GM18507 (cell line): ENCODE measurements at places on chromosomes 12 and 14.

DNA sequence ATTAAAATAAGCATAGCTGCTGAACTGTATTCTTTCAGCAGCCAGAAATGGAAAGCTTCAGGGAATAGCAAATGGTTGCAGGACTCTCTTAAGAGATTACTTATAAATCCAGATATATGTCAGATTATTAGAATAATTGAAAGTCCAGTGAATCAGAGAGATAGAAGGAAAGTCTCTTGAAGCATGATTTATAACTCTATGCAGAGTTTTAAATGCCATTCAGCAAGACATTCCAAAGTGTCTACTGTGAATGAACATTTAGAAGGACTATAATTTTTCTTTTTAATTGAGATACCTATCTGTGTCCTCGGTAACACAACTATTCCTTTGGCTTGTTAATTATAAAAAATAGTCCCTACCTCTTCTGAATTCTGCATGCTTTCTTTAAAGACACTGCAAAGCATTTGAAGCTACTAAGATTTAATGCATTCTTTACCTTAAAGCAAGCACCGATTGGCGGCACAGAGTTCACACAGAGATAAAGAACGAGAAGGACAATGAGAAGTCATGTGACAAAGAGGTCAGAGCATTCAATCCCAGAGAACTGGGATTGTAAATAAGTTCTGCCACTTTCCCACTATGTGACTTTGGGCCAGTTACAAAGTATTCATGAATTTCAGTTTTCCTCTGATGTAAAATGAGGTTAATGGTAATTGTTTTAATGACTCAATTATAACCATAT, 371.0 kb upstream of the ATP2B1 start:
- no peak for DNase-seq

DNA sequence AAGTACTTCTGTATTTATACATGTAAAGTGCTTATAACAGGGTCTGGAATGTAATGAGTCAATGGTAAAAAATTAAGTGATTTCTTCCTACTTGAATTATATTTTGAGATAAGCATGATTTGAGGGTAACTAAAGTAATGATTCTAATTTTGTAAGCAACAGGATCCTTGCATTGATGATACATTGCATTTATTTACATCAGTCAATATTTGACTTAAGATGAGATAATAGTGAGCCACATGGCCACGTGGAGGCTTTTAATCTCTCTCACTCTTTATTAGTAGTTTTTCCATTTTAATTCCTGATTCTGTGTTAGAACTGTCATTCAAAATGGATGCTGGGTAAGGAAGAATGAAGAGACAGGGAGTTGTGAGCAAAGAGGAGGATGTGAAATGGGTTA, 298.1 kb upstream of the PRICKLE1 start:
- DNase-seq, result no peak

DNA sequence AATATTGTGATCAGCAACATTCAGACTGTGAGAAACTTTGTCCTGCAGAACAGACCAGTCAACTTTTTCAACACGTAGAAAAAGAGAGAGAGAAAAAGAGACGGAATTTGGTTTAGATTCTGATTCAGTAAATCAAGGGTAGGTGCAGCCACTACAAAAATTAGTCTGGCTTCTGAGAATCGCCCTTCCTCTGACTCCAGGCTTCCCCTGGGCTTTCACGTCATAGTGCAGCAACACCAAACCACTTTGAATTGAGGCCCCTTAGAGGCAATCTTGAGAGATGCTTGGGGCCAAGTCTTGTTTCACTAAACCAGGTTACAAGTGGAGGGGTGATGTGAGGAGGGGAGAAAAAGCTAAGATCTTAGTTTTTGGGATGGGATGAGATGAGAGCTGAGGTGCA, 37.5 kb upstream of the PTGR2 start:
- DNase-seq, result no peak

DNA sequence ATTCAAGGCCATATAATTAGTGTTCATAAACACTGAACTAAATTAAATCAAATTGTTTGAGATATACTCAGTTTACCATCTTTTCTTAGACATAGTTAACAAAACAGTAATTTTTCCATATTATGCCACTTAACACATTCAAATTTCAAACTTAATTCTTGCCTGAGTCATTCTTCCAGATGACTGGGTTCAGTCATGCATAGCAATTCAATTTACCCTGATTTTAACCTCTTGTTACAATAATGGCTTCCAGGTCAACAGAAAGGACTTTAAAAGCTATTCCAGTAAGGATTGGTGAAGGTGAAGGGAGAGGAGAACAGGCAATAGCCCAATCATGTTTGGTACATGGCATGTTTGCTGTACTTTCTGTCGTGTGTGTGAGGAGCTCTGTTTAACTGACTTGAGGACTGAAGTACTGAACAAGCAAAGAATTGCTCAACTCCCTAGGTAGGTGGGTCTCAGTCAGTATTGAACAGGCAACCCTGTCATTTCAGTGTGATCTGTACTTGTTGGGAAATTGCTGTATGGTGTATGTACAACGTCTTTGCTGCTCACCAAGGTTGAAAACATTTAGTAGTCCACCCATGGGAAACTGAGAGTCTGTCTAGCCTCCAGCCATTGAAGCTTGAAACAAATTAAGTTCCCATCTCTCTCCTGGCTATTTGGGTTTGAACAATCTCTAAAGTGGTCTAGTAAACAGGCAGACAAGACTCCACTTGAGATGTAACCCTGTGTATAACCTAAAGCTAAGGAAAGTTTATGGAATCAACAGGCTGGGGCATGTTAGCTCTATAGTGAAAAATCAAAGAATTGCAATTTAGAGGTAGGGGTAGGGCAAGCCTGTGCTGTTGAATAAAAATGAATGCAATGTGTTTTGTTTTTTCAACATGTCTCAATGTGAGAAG, 327.2 kb downstream of the BTG1 start:
- DNase-seq, result no peak

GRCh38 chr12:31887109-31887811, 72.0 kb upstream of the RESF1 start:
- DNase-seq, result no peak

- no peak for DNase-seq
Measured at GRCh38 chr14:90569201-90569600, 172.4 kb downstream of the CALM1 start.
